Motor neuron (in vitro differentiated cells): ENCODE measurements at places on chromosomes 7 and 10.
A peak's percentile ranks its signal among the peaks of the same experiment; 100 is the strongest.

DNA sequence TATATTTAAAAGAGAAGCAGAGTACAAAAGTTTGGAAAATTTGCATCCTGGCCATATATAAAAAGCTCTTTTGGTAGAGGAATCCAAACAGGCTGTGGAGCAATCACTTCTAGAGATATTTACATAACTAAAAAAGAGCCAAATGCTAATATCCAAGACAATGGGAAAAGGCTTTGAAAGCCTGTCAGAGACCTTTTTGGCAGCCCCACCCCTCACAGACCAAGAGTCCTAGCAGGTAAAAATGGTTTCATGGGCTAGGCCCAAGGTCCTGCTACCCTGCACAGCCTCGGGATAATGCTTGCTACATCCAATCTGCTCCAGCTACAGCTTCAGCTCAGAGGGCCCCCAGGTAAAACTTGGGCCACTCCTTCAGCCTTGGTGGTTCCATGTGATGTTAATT is 430.2 kb upstream of the KCND2 start:
- no peak for ATAC-seq

- no peak for ATAC-seq
Observed at GRCh38 chr7:139855498-139856270, 26.6 kb downstream of the TBXAS1 start.

DNA sequence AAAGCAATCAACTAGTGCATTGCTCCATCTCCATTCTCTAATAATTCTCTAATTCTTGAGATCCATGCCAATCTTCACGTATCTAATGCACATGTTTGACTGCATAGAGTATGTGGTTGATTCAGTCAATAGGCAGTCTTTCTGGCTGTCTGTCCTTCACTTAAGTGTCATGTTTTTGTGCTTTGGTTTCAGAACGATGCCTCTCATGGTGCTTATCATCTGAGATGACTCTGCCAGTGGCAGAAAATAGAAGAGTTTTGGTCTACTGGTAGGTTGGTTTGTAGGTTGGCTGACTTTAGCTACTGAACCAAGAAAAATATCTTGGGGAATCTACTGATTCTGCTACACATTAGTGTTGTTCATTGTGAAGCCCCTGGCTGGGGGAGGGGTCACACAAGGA is 364.2 kb downstream of the SFMBT2 start:
- no peak for ATAC-seq

DNA sequence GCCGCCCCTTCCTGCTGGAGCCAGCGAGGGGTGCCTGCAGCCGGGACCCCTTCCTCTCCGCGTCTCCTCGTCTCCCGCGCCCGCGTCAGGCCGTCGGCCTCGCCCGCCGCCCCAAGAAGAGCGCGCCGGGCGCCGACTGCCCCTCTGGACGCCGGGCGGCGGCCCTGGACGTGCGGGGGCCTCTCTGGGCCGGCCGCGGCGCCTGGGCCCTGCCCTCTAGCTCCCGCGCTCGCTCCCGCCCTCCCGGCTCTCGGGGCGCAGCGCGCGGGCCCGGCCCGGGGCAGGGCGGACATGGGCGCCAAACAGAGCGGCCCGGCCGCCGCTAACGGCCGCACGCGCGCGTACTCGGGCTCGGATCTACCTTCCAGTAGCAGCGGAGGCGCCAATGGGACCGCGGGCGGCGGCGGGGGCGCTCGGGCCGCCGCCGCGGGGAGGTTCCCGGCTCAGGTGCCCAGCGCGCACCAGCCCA is 704 bp downstream of the ZNRF2 start:
- ATAC-seq: peak; percentile 11

- ATAC-seq: no peak
Observed at GRCh38 chr7:28684650-28685241, 272.4 kb downstream of the CREB5 start.

DNA sequence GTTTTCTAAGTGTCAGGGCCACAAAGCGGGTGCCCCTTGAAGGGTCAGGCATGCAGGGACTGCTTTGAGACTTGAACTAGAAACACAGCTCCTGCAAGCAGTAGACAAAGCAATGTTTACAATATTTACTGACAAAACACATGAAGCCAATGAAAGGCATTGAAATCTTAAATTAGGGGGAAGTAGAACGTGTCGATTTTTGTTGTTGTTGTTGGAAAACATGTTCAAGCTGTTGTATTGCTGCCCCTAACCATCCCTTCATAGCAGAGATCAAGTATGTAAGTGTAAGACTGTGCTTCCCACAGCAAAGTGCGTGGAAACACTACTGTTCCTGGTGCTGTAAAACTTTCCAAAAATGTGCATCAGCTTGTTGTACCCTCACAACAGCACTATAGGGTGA is 131.6 kb upstream of the MGMT start:
- ATAC-seq: no peak

DNA sequence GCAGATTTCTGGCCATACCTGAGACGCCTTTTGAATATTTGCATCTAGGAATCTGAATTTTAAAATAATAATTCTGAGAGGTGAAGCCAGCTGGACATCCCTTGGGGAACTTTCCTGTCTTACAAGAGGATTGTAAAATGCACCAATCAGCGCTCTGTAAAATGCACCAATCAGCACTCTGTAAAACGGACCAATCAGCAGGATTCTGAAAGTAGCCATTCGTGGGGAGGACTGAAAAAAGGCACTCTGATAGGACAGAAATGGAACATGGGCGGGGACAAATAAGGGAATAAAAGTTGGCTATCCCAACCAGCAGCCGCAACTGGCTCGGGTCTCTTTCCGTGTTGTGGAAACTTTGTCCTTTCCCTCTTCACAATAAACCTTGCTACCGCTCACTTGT is 9.9 kb downstream of the PPIF start:
- ATAC-seq: no peak
